GOT3 (cell line): ENCODE measurements at places on chromosomes 1 and 21.

DNA sequence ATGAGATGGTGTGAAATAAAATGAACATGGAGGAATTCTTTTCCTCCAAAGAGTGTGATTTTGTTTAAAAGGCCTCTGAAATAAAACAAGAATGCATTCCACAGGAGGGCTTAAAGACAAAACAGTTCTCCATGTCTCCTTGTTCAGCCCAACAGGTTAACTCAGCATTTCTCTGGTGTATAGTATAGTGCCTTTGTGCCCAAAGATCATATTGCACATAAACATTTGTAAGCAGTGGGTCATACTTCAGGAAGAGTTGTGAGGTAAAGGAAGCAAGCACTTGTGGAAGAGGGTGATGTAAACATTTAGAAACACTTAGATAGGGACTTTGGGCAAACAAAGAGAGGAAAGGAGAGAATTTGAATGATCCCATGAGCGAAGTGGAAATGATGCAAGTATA lies 433.9 kb downstream of the SIPA1L2 start:
- no peak for DNase-seq

GRCh38 chr1:175543447-175543846 lies 199.9 kb downstream of the TNR start:
- no peak for DNase-seq

GRCh38 chr1:31387612-31388011 lies 14.7 kb upstream of the FABP3 start:
- DNase-seq: no peak

DNA sequence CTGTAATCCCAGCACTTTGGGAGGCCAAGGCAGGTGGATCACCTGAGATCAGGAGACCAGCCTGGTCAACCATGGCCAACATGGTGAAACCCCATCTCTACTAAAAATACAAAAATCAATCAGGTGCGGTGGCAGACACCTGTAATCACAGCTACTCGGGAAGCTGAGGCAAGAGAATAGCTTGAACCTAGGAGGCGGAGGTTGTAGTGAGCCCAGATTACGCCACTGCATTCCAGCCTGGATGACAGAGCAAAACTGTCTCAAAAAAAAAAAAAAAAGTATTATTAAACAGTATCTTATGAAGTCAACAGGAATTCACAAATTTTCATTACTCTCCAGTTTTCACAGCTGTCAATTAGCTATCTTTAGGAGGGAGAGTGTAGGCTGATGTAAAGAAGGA lies 3.8 kb downstream of the ACBD6 start:
- no peak for DNase-seq

DNA sequence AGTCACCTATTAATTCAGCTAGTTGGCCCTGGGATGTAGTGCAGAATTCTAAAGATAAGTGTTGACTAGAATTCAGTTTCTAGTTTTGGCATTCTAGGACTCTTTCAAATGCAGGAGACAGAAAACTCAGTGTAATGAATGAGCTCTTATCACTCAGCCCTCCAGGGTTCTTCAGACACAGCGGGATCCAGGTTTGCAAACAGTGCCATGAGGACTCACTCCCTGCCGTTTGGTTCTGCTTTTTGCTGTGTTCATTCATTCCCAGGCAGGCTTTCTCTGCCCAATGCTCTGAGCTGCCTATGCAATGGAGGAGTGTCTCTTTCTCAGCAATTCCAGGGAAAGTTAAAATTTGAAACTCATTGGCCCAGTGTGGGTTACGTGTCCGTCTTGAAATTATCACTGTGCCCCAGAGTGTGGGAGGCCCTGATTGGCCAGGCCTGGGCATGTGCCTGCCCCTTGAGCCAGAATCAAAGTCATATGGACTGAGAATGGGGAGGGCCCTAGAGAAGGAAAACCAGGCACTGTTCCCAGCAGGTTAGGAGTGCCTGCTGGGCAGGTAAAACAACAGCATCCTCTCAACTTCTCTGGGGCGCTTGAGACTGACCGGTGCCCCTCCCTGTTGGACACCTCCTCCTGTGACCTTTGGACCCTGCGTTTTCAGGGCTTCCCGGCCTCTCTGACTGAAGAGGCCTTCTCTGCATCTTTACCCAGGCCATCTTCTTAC lies 43.4 kb downstream of the TMEM51 start:
- no peak for DNase-seq

- no peak for DNase-seq
Measured at GRCh38 chr1:227759341-227760300, 24.4 kb downstream of the SNAP47 start.

- no peak for DNase-seq
Measured at GRCh38 chr1:51048670-51049069, 53.4 kb upstream of the C1orf185 start.

- no peak for DNase-seq
Measured at GRCh38 chr1:199313444-199313843, 674.6 kb downstream of the PTPRC start.
